ENCODE measurements at places on chromosomes 2 and 18.

DNA sequence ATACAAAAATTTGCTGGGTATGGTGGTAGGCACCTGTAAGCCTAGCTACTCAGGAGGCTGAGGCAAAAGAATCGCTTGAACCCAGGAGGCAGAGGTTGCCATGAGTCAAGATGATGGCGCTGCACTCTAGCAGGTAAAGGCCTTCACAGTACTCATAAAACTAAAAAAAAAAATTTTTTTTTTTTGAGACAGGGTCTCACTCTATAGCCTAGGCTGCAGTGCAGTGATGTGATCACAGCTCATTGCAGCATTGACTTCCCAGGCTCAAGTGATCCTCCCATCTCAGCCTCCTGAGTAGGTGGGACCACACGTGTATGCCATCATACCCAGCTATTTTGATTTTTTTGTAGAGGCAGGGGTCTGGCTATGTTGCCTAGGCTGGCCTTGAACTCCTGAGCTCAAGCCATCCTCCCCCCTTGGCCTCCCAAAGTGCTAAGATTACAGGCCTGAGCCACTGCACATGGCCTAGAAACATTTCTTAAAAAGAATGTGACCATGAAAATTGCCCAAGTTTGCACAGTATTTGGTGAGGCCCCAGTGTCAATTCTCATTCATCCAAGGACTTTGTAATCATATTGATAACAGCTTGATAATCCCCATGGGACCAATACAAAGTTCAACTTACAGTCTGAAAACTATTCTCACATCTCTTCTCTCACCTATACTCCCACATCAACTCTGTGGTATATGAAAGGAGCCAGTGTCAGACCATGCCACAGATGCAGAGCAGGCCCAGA, 64.2 kb upstream of the MYCN start:
- no peak for DNase-seq

- no peak for DNase-seq
Measured at GRCh38 chr2:71832844-71833243, 314.8 kb downstream of the CYP26B1 start.

GRCh38 chr2:166563894-166564293, 69.8 kb upstream of the SCN7A start:
- DNase-seq: no peak

- DNase-seq: no peak
Measured at GRCh38 chr18:48975120-48975816, 24.5 kb upstream of the SMAD7 start.

- no peak for DNase-seq
Measured at GRCh38 chr18:28485210-28485801, 308.4 kb upstream of the CDH2 start.

DNA sequence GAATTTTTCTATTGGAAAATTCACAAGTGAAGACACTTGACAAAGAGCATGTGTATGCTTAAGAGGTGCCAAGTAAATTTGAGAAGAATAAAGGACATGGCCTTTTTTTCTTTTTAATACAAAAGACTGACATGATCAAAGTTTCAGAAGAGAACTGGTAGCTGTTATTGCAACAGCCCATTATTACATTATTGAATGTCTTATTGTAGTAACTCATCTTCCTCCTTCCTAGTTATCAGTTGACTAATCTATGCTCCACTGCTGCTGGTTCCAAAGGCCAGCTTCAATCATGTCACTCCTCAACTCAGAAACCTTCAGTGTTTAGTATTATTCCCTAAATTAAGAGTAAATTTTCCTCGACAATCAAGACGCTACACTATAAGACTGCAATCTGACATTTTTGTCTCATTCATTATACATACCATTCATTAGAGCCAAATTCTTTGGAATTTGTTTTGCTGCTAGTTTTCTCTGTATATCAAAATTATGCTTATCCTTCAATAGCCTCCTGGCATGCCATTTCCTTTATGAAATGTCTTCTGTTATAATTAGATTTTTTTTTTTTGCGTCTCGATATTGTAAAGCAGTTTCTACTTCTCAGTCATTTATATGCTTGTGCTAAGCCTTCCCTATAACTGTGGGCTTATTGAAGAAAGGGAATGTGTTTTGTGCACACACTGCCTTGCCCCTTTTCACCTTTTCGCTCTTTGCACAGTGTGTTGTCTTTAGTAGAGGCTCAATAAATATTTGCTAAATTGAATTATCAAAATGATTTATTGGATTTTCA, 27.9 kb downstream of the ITGA4 start:
- DNase-seq: no peak

- no peak for DNase-seq
Measured at GRCh38 chr2:231132129-231132528, 7.3 kb upstream of the HTR2B start.

GRCh38 chr2:180890781-180891180, 89.6 kb upstream of the UBE2E3 start:
- DNase-seq: no peak

DNA sequence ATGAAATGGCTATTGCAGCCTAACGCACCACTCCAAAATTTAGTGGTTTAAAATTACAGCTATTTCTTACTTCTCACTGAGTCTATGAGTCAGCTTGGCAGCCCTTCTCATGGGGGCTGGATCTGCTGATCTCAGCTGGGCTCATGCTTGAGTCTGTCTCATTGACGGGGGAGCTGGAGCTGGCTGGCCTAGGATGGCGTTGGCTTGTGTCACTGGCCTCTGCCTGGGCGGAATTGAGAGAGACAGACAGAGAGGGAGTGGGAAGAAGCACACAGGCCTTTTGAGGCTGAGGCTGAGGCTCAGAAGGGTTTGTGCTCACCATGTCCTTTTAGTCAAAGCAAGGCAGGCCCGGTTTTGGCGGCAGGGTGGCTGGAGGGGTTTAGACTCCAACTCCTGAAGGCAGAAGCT, 412.1 kb upstream of the MYT1L start:
- peak; percentile 2 for DNase-seq

- no peak for DNase-seq
Measured at GRCh38 chr2:31203916-31204315, 13.4 kb downstream of the CAPN14 start.

- DNase-seq: no peak
Measured at GRCh38 chr2:8494589-8494988, 187.3 kb upstream of the ID2 start.

GRCh38 chr2:586641-587076, 90.5 kb downstream of the TMEM18 start:
- no peak for DNase-seq

- peak; percentile 62 for DNase-seq
Measured at GRCh38 chr18:6370886-6371635, 43.6 kb downstream of the L3MBTL4 start.

DNA sequence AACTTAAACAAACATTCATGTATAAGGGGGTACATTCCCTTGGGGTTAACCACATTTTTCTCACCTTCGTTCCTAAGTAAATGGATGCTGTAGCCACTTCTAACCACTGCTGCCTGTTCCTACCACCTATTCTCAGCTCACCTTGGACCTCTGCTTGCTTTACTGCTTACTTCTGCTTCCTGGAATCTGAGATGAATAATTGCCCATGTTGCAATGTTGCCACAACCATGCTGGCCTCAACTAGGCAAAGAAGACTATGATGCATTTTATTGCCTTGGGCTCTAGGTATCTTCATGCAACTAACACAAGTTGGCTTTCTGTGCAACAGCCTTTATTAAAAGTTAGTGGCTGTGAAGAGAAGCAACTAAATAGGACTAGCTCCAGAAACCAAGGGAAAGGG, 106.3 kb upstream of the TCF4 start:
- no peak for DNase-seq

GRCh38 chr2:219021591-219021990, 19.7 kb downstream of the CFAP65 start:
- no peak for DNase-seq

GRCh38 chr2:98547092-98547790, 61.1 kb downstream of the COA5 start:
- DNase-seq: no peak

DNA sequence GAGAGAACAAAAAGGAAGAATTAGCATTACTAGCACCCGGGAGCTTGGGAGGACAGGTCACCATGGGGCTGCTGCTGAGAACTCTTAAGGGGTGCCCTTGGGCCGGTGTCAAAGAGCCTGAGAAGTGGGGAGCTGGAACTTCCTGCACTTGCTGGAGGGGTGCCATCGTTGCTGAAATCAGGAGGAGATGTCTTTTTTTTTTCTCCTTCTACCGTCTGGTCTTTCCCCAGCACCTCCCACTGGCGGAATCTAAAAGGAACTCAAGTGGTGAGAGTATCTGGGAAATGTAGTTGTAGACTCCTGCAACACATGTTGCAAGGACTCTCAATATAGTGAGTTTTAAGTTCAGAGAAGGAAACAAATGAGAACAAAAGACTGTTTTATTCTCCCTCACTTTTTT, 6.1 kb upstream of the AMMECR1L start:
- DNase-seq: no peak

Data from renal pelvis (tissue), 12 donors.